ENCODE measurements at places on chromosomes 16 and 17. TPM values are rescaled to one million over a fixed set of nuclear protein-coding genes. Genes with fewer than 3 reads are reported as not detected.

DNA sequence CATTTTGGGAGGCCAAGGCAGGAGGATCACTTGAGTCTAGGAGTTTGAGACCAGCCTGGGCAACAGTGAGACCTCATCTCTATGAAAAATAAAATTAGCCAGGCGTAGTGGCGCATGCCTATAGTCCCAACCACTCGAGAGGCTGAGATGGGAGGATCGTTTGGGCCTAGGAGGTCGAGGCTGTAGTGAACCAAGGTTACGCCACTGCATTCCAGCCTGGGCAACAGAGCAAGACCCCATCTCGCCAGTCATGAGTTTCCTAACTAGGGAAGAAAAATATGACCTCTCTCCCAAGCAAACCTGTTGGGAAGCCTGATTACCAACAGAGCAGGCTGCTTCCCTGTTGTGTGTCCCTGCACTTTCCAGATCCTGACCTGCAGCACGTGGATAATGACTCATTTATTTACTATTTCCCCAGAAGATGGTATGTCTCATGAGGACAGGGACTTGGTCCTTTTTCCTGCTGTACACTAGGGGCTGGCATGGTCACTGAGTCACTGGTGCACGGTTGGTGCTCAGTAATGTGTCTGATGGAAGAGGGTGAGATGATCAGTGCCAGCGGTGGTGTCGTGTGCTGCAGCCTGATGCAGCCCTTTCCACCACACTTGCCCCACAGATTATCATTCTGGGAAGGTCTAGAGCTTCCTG lies 30.8 kb downstream of the NMT1 start:
- H3K4me3 ChIP-seq: no peak overlapping the region
- no peak for DNase-seq
- H3K36me3 ChIP-seq: peaks cover 47% of the 10 kb centered on the region
- no peaks in the 10 kb centered on the region for H3K4me1 ChIP-seq
- no peaks in the 10 kb centered on the region for H3K27me3 ChIP-seq

DNA sequence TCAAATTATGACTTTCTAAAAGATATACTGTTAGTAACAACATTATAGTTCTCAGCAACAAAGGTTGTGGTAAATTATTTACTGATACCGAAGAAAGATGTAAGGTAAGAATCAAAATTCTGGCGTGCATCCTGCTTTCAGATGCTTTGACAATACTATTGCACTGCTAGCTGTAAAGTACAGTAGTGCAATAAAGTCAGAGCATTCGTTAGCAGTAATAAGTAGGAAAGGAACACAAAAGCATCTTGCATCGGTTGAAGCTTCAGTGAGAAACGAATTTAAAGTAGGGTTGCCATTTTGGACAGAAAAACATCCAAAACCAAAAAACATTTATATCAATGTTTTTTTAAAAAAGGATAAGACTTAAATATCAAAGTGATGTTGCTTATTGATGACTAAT lies 4.0 kb downstream of the SKA2 start:
- peaks cover 26% of the 10 kb centered on the region for H3K4me1 ChIP-seq
- H3K4me3 ChIP-seq: no peak overlapping the region
- DNase-seq: no peak
- no peaks in the 10 kb centered on the region for H3K27me3 ChIP-seq

DNA sequence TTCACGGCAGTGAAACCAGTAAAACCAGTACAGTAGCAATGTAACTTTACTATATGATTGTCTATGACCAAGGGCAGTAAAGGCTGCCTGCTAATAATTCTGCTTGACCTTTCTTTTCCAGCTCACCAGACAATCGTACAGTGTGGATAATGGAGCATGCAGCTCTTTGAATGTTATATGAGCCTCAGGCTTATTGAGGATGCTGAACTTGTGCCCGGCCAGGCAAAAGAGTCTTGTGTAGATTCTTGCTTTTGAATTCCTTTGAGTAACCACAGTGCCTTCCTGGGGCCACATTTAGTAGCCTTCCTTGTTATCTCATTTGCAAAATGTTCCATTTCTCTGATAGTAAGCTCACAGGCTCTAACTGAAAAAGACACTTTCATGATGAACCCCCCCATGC lies 131.8 kb downstream of the CDH11 start:
- H3K27ac ChIP-seq: no peak overlapping the region
- DNase-seq: no peak
- H3K4me3 ChIP-seq: no peak overlapping the region
- peaks cover 6% of the 10 kb centered on the region for H3K4me1 ChIP-seq
- no peaks in the 10 kb centered on the region for H3K27me3 ChIP-seq
- H3K36me3 ChIP-seq: peaks cover 13% of the 10 kb centered on the region

- peaks cover 17% of the 10 kb centered on the region for H3K27me3 ChIP-seq
- no peaks in the 10 kb centered on the region for H3K4me1 ChIP-seq
- no peaks in the 10 kb centered on the region for H3K36me3 ChIP-seq
- no peak for DNase-seq
- H3K27ac ChIP-seq: no peak overlapping the region
- H3K4me3 ChIP-seq: no peak overlapping the region
These were observed 1.8 kb upstream of the CBFA2T3 start for GRCh38 chr16:88978608-88979346.

- H3K27me3 ChIP-seq: no peaks in the 10 kb centered on the region
- no peak for DNase-seq
- H3K4me3 ChIP-seq: no peak overlapping the region
- peaks cover 35% of the 10 kb centered on the region for H3K4me1 ChIP-seq
- H3K27ac ChIP-seq: no peak overlapping the region
These were observed 31.0 kb downstream of the NGFR start for GRCh38 chr17:49525831-49526741.

- H3K27ac ChIP-seq: no peak overlapping the region
- no peaks in the 10 kb centered on the region for H3K4me1 ChIP-seq
- no peak overlapping the region for H3K4me3 ChIP-seq
- no peaks in the 10 kb centered on the region for H3K36me3 ChIP-seq
- peaks cover 24% of the 10 kb centered on the region for H3K27me3 ChIP-seq
These were observed 26.9 kb downstream of the NLRC5 start for GRCh38 chr16:57016301-57016700.

GRCh38 chr16:87327798-87328495 lies 10.8 kb upstream of the C16orf95 start:
- H3K4me1 ChIP-seq: no peaks in the 10 kb centered on the region
- H3K36me3 ChIP-seq: peaks cover 5% of the 10 kb centered on the region
- H3K4me3 ChIP-seq: no peak overlapping the region
- H3K27me3 ChIP-seq: no peaks in the 10 kb centered on the region

- peaks cover 5% of the 10 kb centered on the region for H3K4me1 ChIP-seq
- peaks cover 80% of the 10 kb centered on the region for H3K27me3 ChIP-seq
- no peaks in the 10 kb centered on the region for H3K36me3 ChIP-seq
- peak overlapping the region; percentile 65 for H3K4me3 ChIP-seq
- DNase-seq: no peak
These were observed 11.8 kb upstream of the SLFN13 start for GRCh38 chr17:35460354-35460851.

DNA sequence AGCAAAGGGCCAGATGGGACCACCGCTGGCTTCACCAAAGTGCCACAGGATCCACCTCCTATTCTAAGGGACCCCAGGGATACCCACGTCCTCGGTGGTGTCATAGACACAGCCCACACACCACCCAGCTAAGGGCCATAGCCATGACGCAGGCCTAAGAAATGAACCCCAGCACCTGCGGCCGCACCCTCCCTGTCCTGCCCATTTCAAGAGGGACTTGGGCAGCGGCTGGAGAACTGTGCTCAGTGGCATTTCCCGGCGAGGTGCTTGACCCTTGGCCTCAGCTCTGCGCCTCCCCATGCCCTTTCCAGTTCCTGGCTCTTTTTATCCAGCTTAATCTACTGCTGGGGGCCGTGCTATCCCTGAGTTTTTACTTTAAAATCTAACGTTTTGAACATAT lies 27.3 kb downstream of the ZNF778 start:
- H3K27ac ChIP-seq: no peak overlapping the region
- DNase-seq: no peak
- peaks cover 14% of the 10 kb centered on the region for H3K4me1 ChIP-seq
- H3K27me3 ChIP-seq: peaks cover 4% of the 10 kb centered on the region
- H3K4me3 ChIP-seq: no peak overlapping the region

- DNase-seq: no peak
- H3K4me3 ChIP-seq: peak overlapping the region; percentile 6
- H3K36me3 ChIP-seq: peaks cover 1% of the 10 kb centered on the region
These were observed 133.3 kb upstream of the CIBAR2 start for GRCh38 chr16:85245307-85246172.

DNA sequence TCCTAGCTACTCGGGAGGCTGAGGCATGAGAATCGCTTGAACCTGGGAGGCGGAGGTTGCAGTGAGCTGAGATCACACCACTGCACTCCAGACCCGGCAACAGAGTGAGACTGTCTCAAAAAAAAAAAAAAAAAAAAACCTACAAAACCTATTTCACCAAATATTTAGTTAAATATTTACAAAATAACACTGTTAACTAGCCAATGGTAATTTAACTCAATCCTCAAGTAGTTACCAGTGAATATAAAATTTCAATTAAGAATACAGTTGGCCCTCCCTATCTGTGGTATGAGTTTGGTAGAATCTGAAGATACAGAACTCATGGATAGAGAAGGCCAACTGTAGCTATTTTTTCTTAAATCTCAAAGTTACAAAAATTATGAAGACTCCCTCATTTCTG lies 247.4 kb downstream of the SOX9 start:
- H3K27me3 ChIP-seq: no peaks in the 10 kb centered on the region
- no peak for DNase-seq
- H3K27ac ChIP-seq: no peak overlapping the region
- no peak overlapping the region for H3K4me3 ChIP-seq
- H3K4me1 ChIP-seq: peaks cover 5% of the 10 kb centered on the region

DNA sequence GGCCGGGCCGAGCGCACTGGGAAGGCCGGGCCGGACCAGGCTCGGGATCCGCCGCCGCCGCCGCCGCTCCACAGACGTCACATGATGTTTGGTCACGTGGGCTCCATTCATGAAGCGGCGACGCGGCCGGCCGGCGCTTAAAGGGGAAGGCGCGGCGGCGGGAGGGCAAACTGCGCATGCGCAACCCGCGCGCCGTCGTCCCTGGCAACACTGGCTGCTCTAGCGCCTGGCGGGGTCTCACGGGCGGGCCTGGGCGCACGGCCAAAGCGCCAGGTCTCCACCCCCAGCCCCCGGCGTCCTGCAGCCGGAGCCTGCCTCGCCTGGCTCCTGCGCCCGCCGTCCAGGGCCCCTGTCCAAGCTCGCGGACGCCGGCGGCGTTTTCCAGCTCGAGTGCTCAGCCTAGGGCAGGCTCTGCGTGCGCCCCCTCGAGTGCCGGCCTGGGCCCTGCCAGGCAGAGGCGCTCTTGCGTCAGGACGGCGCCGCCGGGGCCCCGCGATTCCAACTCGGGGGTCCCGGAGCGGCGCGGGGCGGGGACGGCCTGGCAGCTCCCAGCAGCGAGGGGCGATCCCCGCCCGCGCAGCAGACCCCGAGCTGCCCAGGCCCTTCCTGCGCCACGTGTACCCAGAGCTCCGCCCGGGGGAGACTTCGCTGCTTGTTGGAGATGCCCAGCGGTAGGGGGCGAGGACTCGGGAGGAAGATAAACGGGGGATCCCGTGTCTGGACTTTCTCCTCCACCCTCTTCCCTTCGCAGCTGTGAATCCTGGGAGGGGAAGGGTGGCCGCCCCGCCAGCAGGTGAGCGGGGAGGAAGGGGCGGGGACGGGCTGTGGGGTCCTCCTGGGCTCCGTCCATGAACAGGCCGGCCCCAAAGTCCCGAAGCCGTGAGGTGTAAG lies at the start of gene MAFG:
MAFG (minus strand) TSS at position 83 of the 891 bp plus-strand sequence. CDS start 4,550 bp downstream, outside the sequence.
- peaks cover under 1% of the 10 kb centered on the region for H3K36me3 ChIP-seq
- H3K4me1 ChIP-seq: peaks cover 33% of the 10 kb centered on the region
- H3K4me3 ChIP-seq: peak within 1 kb of the TSS; percentile 78

- no peaks in the 10 kb centered on the region for H3K36me3 ChIP-seq
- H3K4me3 ChIP-seq: no peak overlapping the region
- H3K27me3 ChIP-seq: peaks cover 20% of the 10 kb centered on the region
These were observed 3.7 kb downstream of the ZG16B start for GRCh38 chr16:2833776-2834175.

DNA sequence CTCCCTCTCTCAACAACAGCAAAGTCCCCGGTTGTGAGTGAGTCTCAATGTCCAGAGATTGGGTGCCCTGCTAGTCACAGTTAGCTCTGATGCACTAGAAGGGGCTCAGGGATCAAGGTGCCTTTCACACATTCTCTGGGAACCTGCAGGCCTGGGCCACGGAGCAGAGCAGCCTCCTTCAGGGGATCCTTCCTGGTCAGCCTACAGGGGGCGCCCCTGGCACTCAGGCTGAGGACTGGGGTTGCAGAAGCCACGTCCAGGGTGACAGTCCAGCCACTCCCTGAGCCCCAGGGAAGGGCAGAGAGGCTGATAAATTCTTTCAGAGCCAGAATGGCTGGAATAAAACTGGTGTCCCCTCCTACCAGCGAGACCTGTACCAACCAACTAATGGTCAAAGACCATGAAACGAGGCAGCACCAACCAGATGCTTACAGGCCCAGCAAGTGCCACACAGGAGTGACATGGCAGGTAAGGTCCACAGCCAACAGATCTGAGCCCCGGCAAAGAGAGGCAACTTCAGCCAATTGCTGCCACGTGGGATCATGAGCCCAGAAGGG lies 43.5 kb downstream of the ST3GAL2 start:
- H3K4me3 ChIP-seq: no peak overlapping the region
- peaks cover 4% of the 10 kb centered on the region for H3K36me3 ChIP-seq
- no peaks in the 10 kb centered on the region for H3K27me3 ChIP-seq
- no peak for DNase-seq

DNA sequence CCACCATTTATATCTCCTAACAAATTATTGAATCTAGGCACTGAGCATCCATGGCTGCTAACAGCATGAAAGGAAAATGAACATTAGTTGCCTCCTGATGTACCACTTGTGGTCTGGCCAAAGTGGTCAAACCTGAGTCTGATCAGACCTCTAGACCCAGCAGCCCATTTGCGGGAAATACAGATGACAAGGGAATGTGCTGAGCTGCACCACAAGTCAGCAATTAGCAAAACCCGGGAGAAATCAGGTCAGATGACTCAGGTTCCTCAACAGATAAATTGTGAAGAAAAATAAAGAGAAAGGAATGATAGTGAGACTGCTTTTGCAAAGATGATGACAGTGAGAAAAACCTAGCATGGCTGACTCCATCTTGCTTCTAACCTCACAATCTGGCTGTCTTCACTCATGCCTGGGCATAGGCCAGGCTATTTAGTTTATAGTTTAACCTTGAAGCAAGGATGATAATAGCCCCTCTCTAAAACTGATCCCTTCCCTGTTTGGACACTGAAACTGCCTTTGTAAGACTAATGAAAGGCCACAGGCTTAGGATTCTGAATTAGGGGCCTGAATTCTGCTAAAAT lies 142.7 kb upstream of the ASIC2 start:
- H3K4me3 ChIP-seq: no peak overlapping the region
- H3K4me1 ChIP-seq: peaks cover 4% of the 10 kb centered on the region
- no peaks in the 10 kb centered on the region for H3K27me3 ChIP-seq
- H3K36me3 ChIP-seq: no peaks in the 10 kb centered on the region

DNA sequence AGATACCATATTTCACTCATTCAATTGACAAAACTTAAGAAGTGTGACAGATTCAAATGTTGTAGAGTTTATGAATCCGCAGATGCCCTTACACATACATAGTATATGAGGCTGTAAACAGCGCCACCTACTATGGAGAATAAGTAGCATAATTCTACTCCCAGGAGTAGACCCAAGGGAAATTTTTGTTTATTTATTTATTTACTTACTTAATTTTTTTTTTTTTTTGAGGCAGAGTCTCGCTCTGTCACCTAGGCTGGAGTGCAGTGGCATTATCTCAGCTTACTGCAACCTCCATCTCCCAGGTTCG lies 35.5 kb downstream of the GAN start:
- peaks cover 29% of the 10 kb centered on the region for H3K36me3 ChIP-seq
- DNase-seq: no peak
- no peaks in the 10 kb centered on the region for H3K4me1 ChIP-seq
- H3K4me3 ChIP-seq: no peak overlapping the region
- no peaks in the 10 kb centered on the region for H3K27me3 ChIP-seq
- no peak overlapping the region for H3K27ac ChIP-seq

SHBG gene
- 0.60 TPM for total RNA-seq

CASKIN1 gene
- 8.9 TPM for total RNA-seq

CX3CL1 gene
- 2.3 TPM for total RNA-seq

USH1G gene
- total RNA-seq: 3.9 TPM

KRT39 gene
- total RNA-seq: not detected

RUSF1 gene
- total RNA-seq: 78.1 TPM

CHST5 gene
- total RNA-seq: 0.50 TPM

CACNG3 gene
- total RNA-seq: not detected

VAT1 gene
- 211 TPM for total RNA-seq
